ENCODE measurements at places on chromosomes 2 and 18.
A peak's percentile ranks its signal among the peaks of the same experiment; 100 is the strongest.

DNA sequence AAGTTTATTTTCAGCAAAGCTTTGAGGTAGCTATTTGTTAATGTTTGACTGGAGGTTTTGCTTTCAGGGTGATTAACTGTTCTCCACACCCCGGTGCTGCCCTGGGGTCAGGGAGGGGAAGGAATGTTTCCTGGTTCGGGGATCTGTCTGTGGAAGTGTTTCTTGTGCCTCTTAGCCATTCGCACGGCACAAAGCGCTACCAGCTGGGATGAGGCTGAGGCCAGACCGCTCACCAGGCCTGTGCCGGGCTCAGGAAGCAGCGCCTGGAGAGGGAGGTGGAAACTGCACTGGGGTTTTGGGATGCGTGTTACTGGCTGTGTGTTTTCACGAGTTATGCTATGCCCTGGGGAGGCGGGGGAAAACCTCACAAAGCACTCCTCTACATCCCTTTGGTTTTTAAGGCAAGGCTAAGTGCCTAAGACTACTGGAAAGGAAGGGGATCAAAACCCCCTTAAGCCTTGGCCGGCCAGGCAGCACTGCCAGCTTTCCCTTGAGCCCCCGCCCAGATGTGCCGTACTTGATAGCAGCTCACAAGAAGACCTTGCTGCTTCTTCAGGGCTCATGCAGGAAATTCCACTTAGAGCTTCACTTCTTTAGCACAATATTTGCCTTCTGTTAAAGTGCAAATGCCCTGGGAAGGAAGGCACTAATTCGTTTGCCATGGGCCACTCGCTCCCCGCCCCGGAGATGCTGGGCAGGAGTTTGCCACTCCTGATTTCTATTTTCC lies 65.7 kb upstream of the CNGA3 start:
- DNase-seq = no peak

DNA sequence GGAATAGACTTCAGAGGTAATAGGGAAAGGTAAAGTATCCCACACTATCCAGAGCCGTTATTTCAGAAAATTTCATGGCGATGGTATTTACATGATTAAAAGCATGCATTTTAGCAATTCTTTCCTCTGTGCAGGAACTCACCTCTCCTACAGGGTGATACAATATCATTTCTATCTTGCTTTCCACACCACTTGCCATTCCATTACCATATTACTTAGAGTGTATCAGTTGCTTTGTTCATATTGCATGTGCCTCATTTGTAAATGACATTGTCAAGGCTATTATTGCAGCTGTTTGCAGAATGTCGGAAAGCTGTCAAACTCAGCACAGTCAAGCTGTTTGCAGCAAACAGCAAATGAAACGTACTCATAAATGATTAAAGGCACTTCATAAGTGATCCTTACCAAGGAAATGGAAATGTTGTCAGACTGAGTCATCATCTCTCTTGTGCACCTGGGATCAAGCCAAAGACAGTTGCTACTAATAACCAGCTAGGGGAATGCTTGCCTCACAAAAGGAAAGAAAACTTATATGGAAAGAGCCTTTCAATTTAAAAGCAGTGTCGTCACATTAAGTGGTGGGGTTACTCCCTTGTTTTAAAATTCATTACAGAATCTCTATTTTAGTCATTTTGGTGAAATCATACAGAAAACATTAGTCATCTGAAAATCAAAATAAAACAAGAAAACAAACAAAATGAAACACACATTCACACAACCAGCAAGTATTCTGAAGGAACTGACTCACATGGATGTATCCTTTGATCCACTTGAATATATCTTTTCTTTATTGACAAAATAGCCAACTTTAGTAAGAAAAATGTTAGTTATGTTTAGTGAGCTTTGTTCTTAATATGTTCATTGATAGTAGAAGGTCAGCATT lies 1064.1 kb upstream of the CNTNAP5 start:
- DNase-seq = peak; percentile 71

DNA sequence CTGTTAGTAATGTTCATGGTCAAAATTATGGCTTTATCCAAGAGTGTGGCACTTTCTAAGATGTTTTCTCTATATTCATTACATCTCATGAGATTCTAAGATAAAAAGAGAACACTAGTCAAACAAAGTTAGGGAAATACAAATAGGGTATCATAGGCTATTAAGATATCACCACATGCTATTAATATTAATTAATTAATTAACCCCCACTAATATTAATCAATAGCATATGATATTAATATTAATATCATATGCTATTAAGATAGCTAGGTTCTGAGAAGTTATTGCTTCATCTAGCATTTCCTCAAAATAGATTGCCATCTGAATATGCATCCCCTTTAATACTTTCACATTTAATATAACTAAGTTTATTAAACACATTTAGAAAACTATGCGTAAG lies 22.1 kb downstream of the DSG3 start:
- DNase-seq = no peak

GRCh38 chr2:24083567-24084385 lies 858 bp downstream of the TP53I3 start:
- DNase-seq = peak; percentile 96

DNA sequence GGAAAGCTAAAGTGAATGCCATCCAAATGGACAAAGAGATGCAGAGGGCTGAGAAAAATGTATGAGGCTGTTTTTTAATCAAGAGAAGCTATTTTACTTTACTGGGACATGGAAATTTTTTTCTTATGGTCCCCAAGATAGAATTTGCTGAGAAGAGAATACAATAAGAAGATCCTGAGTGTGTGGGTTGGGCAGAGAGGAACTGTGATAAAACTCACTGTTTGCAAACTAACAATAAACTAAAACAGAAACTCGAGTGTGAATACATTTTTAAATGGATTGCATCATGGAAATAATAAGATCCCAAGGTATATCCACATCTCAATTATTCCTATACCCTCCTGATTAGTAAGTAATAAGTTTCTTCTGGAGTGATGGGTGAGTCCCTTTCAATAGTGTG lies 4.4 kb downstream of the NEB start:
- no peak for DNase-seq

- DNase-seq = no peak
Observed at GRCh38 chr18:11658989-11659388, 30.1 kb upstream of the GNAL start.

DNA sequence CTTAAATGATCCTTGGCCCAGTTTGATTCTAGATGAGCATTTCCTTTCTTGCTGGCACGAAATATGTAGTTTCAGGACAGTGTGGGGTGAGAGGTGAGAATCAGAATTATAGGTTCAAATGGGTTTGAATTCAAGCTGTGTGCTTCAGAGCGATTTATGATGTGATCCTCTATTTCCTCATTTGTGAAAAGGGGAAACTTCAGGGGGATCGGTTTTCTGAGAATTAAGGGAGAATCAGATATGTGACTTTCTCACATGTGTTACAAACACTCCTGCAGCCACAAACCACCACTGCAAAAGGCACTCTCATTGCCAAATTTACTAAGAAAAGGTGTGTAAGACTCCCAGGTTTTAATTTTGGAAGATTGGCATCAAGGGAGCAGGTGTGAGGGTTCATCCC lies 24.4 kb downstream of the HK2 start:
- no peak for DNase-seq

DNA sequence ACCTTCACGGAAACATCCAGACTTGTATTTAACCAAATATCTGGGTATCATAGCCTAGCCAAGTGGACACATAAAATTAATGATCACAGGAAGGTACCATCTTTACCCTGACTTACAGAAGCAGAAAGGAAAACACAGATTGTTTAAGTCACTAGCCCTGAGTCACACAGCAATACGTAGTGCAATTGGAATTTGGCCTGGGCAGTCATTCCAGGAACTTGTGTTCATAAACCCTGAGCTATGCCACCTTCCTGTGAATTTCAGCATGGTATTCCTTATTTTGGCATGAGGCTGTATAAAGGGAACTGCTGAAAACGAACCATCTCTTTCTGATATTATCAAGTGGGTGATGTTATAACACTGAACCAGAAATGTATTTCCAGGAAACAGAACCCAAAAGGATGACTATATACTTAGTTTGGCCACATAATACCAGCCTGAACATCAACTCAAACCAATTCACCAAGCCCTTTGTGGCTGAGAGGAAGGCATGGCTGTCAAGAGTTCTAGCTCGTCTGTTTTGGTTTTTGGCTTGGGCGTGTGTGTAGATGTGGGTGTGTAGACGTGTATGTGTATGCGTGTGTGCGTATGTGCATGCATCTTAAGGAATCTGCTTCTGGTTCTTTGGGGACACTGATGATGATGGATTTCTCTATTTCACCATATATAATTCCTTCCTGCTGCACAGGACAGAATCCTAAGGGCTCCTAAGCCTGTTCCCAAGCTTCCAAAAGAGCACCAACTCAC lies 533.4 kb upstream of the ID2 start:
- no peak for DNase-seq

- DNase-seq = peak; percentile 56
Observed at GRCh38 chr2:28400419-28400818, 7.8 kb downstream of the FOSL2 start.

DNA sequence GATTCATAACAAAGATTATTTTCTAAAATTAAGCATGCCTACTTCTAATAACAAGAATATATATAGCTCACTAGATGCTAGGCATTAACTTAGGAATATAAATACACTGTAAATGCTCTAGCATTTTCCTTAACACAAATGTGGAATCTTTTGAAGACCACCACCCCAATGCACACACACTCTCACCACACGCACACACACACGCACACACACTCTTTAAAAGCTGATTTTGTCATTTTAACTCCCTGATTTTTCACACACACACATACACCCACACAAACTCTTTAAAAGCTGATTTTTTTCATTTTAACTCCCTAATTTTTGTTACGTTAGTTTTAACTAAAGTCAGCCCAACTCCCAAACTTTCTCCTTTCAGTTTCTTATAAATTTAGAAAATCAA lies 3.0 kb downstream of the COL5A2 start:
- DNase-seq = no peak

DNA sequence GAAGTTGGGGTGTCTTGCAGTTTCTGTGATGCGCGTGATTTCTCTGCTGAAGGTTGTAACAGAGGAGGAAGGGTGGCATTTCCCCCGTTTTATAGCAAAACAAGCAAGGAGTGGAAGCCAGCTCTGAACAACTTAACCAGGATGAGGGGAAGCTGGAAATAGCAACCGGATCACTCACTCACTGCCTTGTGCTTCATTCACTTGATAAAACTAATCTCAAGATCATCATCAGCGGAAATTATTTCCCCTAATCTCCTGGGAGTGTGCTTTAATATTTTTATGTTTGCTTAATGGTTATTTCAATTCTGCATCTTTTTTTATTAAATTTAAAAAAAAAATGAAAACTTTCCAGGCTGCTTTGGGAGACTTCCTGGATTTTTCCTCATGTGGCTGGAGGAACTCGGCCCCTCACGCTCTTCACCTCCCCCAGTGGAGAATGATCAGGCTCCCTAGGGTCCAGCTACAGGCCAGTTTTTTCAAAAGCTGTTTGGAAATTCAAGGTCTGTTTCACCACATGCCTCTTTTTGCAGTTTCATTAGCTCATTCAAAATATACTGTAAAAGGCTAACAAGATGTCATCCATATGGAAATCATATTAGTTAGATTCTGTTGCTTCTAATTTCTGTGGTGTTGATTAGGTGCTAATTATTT lies 31.7 kb downstream of the CABLES1 start:
- DNase-seq = no peak

GRCh38 chr2:71680925-71681324 lies 227.6 kb downstream of the DYSF start:
- DNase-seq = no peak

- DNase-seq = no peak
Observed at GRCh38 chr2:15768615-15769014, 171.7 kb upstream of the MYCN start.

- no peak for DNase-seq
Observed at GRCh38 chr2:237603718-237604362, 13.3 kb upstream of the RAB17 start.

DNA sequence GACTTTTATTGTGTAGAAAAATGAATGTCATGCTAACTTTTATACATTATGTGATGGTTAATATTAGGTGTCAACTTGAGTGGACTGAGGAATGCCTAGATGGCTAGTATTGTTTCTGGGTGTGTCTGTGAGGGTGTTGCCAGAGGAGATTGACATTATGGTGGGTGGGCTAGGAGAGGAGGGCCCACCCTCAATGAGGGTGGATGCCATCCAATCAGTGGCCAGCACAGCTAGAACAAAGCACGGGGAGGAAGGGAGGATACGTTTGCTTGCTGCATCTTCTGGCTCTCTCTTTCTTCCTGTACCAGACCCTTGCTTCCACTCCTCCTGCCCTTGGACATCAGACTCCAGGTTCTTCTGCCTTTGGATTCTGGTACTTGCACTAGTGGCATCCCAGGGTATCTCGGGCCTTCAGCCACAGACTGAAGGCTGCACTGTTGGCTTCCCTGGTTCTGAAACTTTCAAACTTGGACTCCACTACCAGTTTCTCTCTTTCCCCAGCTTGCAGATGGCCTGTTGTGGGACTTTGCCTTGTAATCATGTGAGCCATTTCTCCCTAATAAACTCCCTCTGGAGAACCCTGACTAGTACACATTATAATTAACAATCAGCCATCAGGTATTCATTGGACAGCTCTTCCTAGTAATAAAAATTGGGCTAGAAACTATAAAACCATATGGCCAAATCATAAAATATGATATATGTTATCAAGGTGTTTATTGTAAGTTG lies 31.7 kb upstream of the ZCCHC2 start:
- no peak for DNase-seq

- no peak for DNase-seq
Observed at GRCh38 chr2:105296017-105296611, 33.4 kb downstream of the TGFBRAP1 start.

DNA sequence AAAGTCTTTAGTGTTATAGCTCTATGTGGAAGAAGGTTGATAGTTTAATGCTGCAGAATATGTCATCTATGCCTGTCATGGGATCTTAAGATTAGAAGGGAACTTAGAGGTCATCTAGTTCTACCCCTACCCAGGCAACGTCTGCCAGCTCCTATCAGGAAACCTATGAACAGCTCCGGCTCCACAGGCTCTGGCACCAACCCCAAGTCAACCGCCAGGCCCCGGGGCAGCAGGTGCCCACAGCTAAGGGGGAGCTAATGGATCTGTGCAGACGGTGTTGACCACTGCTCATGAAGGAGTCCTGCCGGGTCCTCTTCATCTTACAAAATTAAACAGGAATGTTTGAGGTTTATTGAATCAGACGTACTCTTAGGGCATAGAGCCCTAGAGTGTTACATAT lies 440.8 kb upstream of the KLHL29 start:
- DNase-seq = no peak

GRCh38 chr2:136206613-136207012 lies 88.7 kb upstream of the CXCR4 start:
- peak; percentile 93 for DNase-seq

- no peak for DNase-seq
Observed at GRCh38 chr2:223104336-223105132, 52.5 kb downstream of the KCNE4 start.

- no peak for DNase-seq
Observed at GRCh38 chr2:69272803-69273471, 114.1 kb downstream of the GFPT1 start.

- DNase-seq = no peak
Observed at GRCh38 chr2:101704046-101704466, 6.5 kb downstream of the MAP4K4 start.

DNA sequence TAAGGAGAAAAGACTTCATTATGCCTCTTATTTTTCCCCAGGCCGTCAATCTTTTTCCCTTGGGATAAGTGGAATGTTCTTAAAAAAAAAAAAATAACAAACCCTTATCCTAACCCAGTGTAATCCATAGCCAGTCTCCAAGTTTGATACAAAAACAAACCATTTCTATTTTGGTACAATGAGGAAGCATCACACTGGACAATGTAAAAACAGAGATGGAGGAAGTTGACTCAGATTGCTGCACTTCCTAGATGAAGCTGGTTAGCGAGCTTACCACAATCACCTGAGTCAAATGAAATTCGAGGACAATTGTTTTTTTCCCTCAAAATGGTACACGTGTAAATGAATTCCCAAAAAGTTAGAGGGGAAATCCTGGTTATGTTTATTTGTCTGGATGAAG lies 259.7 kb downstream of the TCF4 start:
- no peak for DNase-seq
